ENCODE measurements at places on chromosomes 11 and 22.

- DNase-seq, result no peak
Measured at GRCh38 chr11:110298301-110298765, 1.9 kb upstream of the RDX start.

DNA sequence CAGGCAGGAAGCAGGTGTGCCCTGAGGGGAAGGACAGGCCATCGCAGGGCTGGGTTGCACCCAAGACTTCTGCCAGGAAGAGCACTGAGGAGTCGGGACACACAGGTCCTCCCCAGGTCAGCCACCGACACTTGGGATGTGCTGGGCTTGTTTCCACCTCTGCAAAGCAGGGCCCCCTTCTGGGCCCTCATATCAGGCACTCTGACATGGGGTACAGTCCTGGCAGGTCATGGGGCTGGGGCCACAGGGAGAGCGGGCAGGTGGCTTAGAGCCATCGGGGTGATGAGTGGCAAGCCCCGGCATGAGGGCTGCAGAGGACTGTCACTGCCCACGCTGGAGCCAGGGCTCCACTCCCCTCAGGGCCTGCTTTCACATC lies 7.9 kb upstream of the ADORA2A start:
- no peak for DNase-seq

DNA sequence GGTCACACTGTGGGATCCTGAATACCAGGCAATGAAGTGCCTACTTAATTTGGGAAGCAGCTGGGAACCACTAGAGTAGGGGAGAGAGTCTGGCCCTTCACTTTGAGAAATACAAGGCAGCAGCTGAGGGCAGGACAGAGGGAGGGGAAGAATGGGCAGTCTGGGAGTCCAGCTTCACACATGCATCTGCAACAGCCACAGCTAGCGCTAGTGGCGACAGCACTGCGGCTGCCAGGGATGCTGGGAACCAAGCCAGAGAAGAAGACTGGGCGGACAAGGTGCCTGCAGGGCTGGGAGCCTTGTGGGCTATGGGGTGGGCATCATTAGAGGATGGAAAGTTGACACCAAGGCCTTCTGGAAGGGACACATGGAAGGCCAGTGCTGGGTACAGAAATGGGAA lies 15.8 kb downstream of the SCUBE2 start:
- no peak for DNase-seq

DNA sequence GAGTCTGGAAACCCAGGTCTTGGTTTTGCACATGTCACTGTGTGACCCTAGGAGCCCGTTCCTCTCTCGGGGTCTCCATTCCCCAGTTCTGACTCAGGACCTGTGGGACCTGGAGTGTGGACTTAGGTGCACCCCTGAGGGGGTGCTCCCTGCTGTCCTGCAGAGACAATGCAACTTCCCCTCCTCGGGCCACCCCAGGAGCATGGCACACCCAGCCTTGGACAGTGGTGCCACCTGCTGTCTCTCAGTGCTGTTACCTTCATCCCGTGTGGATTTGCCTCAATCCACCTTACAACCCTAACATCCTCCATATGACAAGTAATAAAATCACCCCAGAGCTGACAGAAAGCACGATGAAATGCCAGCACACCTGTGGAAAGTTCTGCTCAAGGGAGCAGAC lies 27.5 kb upstream of the CRYBB3 start:
- DNase-seq, result peak; percentile 45

DNA sequence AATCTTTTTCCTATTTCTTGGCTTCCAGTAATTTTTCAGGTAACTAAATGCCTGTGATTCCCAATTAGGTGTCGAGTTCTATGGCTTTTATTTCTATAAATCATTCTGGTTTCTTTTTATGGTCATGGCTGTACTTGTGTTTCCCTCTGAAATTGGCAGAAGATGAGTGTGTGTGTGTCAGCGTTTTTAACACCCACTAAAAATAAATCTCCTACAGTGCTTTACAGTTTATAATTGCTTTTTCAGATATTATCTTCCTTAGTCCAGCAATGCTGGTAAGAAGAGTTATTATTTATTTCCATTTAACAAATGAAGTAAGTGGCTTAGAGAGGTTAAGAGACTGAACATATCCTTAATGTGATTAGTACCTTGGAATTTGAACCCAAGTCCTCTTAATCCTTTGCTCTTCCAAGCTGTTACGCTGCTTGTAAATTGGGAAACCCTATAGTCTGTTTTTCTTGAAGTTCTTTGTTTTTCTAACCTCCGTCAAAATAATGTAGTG lies 125.2 kb downstream of the TEAD1 start:
- no peak for DNase-seq

- no peak for DNase-seq
Measured at GRCh38 chr11:61160487-61161189, 588 bp downstream of the VPS37C start.

- DNase-seq, result no peak
Measured at GRCh38 chr11:84144531-84144930, 858.4 kb upstream of the CCDC90B start.

DNA sequence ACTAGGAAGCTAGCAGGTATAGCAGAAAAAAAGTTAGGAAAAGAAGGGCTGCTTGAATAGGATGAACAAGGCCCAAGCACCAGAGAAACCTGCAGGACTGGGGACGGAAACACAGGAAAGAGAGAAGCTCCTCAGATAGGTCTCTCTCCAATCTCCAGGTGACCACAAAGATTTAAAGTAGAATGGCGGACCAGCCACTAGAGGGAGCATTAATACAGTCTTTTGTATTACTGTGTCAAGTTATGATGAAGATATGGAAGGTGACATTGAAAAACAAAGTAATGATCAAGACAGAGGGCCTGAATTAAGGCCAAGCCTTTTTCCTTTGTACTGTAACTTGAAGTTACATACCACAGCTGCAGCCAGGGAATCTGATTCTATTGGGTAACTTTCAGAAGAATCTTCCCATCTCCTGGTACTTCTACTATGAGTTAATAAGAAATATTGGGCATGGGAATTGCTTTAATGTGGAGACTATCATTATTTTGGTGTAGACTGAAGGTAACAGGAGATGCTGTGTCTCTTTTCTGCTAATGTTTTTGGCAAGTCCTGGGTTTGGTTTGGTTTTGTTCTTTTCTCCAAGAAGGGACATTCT lies 33.8 kb downstream of the OR2AG2 start:
- DNase-seq, result no peak

- DNase-seq, result no peak
Measured at GRCh38 chr11:6307876-6308275, 12.4 kb downstream of the CAVIN3 start.

GRCh38 chr11:58813693-58814092 lies 30.8 kb downstream of the GLYATL2 start:
- DNase-seq, result no peak

All from GM19239 (cell line).